ENCODE measurements at places on chromosomes 2 and 18. TPM values are rescaled to one million over a fixed set of nuclear protein-coding genes. Genes with fewer than 3 reads are reported as not detected.

The PTPN2 gene
- total RNA-seq: 27.2 TPM

The NCKAP5 gene
- 4.9 TPM for total RNA-seq

The ATAD2B gene
- 5.7 TPM for total RNA-seq

The FOXD4L1 gene
- total RNA-seq: 0.19 TPM

The DNER gene
- 0.98 TPM for total RNA-seq

The FAM110C gene
- total RNA-seq: 0.30 TPM

The STARD6 gene
- total RNA-seq: 0.29 TPM

The LIMS3 gene
- not detected for total RNA-seq

The INPP1 gene
- total RNA-seq: 6.6 TPM

The GATA6 gene
- 4.3 TPM for total RNA-seq

The TMEM37 gene
- total RNA-seq: not detected

The ACVR1C gene
- 0.05 TPM for total RNA-seq

The DNAJC5G gene
- total RNA-seq: not detected

The NAT8 gene
- not detected for total RNA-seq

The SLC19A3 gene
- 1.1 TPM for total RNA-seq

The STK25 gene
- total RNA-seq: 91.4 TPM

The PFN4 gene
- 1.4 TPM for total RNA-seq

The DOK6 gene
- total RNA-seq: 2.3 TPM

The GAREM1 gene
- 2.2 TPM for total RNA-seq

The TIGD1 gene
- 12.2 TPM for total RNA-seq

The DNAJC27 gene
- 1.9 TPM for total RNA-seq

The PRKAG3 gene
- not detected for total RNA-seq

The DSG1 gene
- total RNA-seq: not detected

The MRPL19 gene
- 48.7 TPM for total RNA-seq

The DCDC2C gene
- not detected for total RNA-seq

The DAPL1 gene
- not detected for total RNA-seq

The CFAP65 gene
- total RNA-seq: not detected

The ASNSD1 gene
- 37.7 TPM for total RNA-seq

The TCF7L1 gene
- not detected for total RNA-seq
